GM03348 (cell line): ENCODE measurements at places on chromosomes 4 and X.

GRCh38 chrX:117972711-117973109, 143.9 kb downstream of the KLHL13 start:
- DNase-seq, result no peak

DNA sequence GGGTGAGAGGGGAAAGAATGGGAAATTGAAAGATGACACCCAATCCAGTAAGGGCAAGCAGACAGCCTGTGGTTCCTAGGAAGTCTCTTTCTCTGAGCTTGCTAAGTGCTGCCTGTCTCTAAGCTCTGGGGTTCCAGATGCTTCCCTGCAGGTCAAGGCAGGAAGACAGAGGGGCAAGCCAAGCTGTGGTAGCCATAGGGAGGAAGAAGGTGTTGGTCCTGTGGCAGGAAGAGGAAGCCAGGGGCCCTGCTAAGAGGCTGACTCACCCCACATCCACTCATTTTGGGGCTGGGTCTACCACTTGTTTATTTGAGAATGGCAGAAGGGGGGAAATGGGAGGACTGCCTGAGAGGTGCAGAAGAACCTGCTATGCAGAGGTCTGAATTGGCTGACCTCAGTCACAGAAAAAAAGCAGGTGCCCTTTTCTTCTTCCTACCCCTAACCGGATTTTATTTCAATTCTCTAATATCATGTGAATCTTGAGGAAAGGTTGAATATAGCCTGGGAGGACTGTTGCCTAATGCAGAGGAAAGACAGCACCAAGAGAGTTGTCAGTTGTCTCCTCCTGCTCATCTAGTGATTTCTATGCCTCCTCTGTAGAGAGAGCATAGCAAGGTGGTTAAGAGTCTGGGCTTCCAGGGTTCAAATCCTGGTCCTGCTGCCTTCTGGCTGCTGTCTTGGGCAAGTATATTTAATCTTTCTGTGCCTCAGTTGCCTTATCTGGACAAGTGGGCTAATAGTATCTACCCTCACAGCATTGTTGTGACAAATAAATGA, 27.4 kb downstream of the HOPX start:
- no peak for DNase-seq

DNA sequence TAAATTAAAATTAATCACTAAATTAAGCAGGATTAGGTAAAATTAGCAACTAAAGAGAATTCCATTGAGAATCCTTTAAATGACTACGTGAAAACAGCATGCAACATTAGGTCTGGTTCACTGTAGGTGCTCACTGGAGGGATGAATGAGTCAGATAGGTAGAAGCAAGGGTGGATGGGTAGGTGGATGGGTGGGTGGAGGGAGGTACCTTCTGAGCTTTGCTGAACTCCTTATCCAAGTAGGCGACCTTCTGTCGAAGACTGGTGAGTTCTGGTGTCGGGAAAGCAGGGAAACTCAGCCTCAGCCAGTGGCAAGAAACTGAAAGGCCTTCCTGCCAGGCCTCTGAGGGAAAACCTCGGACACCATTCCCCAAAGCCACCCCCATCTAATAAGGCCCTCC, 3.0 kb downstream of the GRIPAP1 start:
- no peak for DNase-seq

- peak; percentile 24 for DNase-seq
These were observed 38.2 kb downstream of the FHL1 start for GRCh38 chrX:136185401-136186022.

DNA sequence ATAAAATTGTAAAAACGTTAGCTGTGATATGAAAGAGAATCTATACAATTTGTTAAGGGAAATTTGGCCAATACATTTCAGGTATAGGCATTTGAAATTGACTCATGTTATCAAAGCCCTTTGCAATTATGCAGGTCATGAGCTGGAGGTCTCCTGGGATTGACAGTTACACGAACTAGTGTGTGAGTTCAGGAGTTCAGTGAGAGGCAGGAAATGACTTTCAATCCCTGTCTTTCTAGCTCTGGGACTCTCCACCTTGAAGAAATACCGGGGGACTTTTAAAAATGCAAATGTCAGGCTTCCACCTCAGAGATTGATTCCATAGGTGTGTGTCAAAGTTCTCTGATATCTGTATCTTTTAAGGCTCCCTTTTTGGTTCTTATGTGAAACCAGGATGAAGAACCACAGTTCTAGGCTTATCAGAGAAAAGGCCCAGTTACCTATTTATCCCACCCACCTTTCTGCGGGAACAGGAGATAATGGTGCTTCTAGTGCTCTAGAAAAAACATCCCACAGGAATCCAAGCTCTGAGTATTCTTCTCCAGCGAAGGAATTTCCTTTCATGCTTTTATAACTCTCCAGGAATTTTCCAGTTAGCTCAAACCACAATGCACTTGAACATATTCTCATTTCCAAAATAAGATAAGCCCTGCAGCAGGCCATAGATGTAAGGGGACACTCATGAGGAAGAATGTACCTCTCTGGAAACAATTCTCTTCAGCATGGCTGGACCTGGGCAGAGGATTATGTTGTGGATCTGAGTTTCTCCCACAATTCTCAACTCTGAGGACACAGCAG, 501.0 kb downstream of the IDS start:
- DNase-seq, result peak; percentile 5

DNA sequence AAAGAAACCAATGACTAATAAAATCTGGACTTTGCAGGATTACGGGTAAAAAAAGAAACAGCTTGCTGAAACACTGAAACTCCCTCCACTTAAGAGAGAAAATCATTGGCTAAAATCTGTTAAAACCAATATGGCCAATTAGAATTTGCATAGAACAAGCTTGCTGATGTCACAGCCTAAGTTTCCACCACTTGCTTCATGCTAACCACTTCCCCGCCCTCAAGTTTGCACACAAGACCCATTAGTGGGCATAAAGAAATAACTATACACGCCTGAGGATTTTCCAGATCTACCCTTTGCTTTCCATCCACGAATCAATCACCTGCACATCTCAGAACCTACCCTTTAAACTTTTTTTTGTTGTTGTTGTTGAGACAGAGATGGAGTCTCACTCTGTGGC, 42.7 kb upstream of the PHEX start:
- no peak for DNase-seq

GRCh38 chr4:21768349-21769310, 179.9 kb downstream of the KCNIP4 start:
- DNase-seq, result peak; percentile 15

GRCh38 chr4:89509708-89510281, 202.2 kb upstream of the GPRIN3 start:
- peak; percentile 70 for DNase-seq

GRCh38 chrX:1062351-1062750, 150.1 kb downstream of the CRLF2 start:
- no peak for DNase-seq

DNA sequence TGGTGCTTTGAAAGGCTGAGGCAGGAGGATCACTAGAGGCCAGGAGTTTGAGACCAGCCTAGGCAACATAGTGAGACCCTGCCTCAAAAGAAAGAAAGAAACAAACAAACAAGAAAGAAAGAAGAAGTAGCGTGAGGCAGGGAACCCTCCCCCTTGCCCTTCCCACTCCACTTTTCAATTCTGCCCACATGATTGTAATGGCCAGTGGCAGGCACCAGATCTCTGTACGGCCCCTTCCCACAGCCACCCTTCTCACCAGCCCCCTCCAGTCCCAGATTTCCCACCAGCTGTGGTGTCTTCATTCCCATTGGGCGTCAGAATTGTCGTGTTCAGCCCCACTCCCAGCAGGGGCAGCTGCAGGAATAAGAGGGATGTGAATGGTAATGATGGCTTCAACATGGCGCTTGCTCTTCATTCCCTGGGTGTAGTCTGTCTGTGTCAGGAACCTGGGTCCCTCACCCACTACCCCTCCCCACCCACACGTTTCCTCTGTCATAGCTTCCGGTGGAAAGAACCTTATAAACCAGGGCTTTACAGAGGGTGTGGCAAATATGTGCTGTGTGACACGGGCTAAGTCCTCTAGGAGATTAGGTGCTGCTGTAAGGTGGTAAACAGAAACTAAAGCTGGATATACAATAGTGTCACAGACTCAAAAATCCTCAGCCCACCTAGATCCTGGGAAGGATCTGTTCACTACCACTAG, at the start of gene IL2RG:
Gene IL2RG, minus strand, starts transcription at position 437 of the 703 bp plus-strand sequence. Its CDS starts 38 bp downstream, at position 399.
- no peak for DNase-seq

DNA sequence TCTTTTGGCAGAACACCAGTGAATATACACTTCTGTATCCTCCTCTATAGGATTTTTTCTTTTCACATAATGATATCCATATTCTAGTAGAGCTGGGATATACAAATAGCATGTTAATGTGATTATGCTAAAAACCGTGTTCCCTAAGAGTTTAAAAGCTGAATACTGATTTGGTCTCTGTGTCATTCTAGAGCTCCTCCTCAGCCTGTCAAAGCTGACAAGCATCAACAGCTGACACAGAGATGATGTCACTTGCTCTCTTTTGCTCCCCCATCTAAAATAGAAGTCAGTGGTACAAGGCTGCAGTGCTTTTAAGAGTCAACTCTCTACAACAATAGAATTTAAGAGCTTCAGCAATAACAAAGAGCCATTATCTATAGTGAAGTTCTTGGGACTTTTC, 17.1 kb upstream of the HERC3 start:
- DNase-seq, result no peak
